COLO829 (cell line): ENCODE measurements at places on chromosomes 1 and 21.

DNA sequence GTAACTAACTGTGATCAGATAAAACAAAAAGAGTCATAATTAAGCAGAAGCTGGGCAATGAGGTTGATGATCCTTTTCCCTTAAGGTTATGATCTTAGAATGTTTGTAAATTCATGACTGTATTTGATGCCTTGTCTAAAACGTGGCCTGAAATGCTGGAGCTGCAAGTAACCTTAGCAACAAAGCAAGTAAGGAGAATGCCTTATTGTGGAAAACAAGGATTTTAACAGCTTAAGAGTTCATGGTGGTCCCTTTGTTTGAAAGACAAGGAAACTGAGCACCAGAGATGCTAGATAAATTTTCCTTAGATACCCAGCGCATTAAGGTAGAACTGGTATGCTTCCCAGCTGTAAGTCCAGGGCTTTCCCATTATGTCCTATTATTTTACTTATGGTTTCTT, 25.7 kb upstream of the XPR1 start:
- DNase-seq, result no peak

DNA sequence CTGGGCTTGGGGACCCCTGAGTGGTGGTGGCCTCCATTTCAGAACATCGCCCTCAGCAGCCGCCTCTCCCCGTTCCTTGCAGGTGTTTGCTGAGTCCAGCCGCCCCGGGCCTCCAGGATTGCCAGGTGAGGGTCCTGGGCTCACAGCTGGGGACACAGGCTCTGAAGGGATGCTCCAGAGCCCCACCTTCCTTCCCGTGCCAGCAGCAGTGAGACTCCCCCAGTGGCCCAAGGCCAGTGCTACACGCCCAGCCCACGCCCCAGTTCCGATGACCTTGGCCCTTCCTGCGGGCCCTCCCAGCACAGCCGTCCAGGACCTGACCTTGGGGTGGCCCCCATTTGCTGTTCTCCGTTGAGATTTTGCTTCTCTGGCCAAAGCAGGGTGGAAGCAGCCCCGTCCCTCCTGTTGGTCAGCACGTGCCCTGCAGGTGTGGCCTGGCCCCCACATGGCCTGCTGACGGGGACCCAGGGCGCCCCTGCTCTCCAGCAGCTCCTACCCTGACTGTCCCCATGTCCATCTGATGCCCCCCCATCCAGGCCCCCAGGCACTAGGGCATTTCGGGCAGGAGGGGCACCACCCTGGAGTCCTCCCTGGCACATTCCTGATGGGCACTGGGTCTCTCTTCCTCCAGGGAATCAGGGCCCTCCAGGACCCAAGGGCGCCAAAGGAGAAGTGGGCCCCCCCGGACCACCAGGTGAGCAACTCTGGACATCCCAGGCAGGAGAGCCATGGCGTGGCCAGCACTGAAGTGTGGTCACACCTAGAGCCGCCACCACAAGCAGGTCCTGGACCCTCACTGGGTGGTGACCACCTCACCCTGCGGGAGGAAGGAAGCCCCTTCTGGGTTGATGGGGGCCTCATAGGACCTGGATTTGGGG, 45.0 kb downstream of the SLC19A1 start:
- DNase-seq, result no peak

DNA sequence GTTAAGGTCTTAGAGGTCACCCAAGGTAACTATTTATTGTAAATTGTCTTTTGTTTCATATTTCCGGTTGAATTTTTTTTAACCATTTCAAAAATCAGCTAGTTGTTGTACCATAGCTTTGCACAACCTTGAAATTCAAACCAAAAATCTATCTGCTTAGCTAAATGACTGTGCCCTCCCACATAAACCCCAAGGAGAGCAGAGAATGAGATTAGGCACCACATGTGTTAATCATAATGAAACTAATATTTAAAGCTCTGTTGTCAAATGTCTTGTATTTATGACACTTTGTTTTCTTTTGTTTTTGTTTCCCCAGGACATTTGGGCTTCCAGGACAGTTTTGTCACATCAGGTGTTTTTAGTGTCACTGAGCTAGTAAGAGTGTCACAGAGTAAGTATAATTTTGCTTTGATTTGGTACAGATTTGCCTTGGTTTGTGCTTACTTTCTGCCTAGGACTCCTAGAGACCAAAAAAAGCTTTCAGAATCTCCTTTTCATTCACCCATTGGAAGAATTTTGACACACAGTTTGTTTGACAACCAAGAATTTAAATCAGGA, 249.9 kb downstream of the NFIA start:
- DNase-seq, result no peak

GRCh38 chr1:35885961-35886558, 3.1 kb downstream of the AGO1 start:
- no peak for DNase-seq

DNA sequence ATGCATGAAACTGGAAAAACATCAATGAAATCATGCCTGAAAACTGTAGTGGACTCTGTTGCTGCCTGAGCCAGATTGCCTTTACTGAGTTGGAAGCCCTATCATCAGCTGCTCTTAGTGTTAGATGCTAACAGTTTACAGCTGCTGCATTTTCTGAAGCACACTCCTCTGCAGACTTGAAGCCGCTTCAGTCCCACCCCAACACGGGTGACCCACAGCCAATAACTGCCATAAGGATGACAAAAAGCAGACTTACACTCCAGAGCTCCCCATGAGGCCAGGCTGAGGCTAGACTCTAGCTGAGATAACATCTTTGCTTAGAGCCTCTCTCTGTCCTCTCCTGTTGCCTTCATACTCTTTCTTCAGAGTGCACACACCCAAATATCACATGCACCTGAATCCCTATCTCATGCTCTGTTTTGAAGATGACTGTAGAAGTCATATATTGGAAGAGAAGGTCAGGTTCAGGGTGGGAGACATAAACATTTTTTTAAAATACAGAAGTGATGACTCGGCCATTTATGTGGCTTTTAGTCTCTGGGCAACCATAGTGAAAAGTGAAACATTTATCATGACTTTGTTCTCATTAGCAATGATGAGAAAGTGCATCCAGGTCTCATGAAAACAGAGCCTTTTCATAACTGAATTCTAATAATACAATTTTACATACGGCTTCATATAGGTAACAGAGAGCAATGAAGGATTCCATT, 161.0 kb downstream of the KCNK2 start:
- DNase-seq, result no peak

DNA sequence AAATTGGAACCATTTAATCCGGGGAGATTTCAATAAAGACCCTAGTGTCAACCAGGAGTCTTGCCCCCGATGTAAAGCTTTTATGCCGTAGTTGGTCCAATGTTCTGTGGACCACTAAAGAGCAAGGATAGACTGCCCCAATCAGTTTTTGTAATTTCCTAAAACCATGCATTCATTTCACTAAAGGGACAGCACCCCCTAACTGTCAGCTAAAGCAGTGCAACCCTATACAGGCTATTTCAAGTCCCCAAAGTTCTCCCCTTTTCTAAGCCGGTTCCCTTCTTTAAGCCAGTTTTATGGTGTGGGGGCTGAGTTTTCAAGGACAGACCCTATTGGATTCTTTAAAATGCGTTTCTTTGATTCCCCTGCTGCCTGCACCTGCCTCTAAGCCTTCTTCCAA, 12.7 kb upstream of the PDPN start:
- no peak for DNase-seq

- DNase-seq, result peak; percentile 47
Observed at GRCh38 chr1:51523931-51524330, 4.9 kb upstream of the EPS15 start.

DNA sequence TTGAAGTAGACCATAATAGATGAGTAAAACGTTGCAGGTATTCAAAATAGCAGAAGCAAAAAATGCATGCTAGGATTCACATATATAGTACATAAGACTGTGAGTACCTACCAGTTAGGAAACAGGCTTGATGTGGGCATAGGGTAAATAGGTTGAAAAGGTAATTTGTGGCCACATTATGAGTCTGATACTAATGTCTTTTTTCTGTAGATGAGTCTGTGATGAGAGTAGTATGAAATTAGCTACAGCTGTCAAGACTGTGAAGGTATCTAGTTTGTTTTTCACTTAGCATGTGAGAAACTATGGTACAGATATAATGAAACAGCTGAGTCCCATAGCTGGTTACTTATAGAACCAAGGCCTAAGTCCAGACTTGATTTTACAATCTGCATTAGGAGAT, 12.4 kb upstream of the SPATA1 start:
- DNase-seq, result no peak

DNA sequence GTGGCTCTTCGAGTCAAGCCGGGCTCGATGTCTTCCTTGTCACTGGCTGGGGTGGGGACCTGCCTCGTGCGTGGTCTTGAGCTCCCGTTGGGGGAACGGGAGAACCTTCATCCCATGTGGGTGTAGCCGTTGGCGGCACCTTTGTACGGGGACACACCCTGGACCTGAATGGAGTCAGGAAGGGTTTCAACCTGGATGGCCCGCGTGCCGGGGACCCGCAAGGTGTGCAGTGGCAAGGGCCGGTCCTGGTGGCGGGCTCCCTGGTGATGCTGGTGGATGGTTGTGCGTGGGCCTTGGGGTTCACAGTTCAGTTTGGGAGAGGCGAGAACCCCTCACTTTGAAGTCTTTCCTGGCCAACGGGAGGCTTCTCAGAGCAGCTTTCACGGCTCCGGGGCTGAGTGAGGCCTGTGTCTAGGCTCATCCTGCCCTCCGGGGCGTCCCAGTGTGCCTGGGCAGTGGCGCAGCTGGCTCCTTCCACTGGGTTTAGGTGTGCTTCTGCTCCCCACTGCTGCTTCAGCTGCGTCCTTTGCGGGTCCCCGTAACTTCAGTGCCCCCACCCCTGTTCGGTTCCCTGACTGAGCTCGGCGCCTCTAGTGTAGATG, 11.4 kb downstream of the SKI start:
- DNase-seq, result no peak

- DNase-seq, result no peak
Observed at GRCh38 chr1:20719871-20720620, 2.2 kb upstream of the KIF17 start.

GRCh38 chr1:156025876-156026275, 5.1 kb upstream of the SSR2 start:
- no peak for DNase-seq

DNA sequence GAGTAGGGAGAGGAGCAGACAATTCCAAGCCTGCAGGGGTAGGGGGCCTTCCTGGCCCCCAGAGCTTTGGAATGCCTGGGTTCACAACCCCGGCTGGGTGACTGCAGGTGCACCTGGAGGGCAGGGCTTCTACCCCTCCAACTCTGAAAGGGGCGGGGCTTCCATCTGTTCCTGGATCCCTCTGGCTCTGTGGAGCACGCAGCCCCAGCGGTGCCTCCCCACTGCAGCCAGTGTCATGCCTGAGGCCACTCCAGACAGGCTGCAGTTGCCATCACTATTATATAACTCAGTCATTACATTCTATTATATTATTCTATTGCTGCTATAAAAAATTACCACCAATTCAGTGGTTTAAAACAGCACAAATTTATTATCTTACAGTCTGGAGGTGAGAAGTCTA, 12.5 kb upstream of the FNBP1L start:
- no peak for DNase-seq

DNA sequence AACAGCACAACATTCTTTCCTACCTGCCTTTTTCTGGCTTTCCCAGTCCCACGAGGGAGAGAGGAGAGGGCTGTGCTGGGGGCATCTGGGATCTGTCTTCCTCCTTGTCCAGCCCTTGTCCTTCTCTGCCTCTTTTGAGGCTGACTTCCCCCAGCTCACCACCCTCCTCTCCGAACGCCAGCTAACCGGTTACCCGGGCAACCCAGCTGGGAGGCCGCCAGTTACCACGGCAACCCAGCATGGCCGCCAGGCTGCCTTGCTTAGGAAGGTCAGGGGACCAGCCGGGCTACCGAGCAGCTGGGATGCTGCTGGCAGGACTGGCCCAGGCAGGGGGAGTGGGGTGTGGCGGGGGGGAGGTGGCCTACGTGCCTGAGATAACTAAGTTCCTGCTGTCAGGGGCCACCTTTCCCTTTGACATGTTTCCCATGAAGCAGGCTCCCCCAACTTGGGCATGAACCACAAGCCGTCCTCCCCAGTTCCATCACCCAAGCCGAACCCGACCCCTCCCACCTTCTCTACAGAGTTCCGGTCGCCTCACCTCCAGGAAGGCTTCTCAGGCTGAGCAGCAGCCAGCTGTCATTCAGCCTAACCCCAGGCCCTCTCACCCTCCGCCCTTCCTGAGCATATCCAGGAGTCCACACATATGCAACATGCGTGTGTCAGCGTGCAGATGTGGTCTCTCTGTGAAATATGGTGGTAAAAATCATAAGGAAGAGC, 8.7 kb downstream of the PLEKHA6 start:
- DNase-seq, result no peak

DNA sequence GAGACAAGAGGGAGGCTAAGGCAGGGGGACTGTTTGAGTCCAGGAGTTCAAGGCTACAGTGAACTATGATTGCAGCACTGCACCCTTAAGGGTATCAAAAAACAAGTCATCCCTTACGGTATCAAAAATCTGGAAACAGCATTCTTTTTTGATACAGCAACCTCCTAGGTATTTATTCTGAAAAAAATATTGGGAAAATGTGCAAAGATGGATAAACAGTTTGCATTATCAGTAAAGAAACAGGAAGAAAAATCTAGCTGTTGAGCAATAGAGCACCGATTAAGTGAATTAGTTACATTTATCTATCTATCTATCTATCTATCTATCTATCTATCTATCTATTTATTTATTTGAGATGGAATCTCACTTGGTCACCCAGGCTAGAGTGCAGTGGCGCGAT, 56.7 kb upstream of the SCAF4 start:
- DNase-seq, result no peak

- DNase-seq, result no peak
Observed at GRCh38 chr1:46181343-46182260, 5.3 kb upstream of the P3R3URF start.

DNA sequence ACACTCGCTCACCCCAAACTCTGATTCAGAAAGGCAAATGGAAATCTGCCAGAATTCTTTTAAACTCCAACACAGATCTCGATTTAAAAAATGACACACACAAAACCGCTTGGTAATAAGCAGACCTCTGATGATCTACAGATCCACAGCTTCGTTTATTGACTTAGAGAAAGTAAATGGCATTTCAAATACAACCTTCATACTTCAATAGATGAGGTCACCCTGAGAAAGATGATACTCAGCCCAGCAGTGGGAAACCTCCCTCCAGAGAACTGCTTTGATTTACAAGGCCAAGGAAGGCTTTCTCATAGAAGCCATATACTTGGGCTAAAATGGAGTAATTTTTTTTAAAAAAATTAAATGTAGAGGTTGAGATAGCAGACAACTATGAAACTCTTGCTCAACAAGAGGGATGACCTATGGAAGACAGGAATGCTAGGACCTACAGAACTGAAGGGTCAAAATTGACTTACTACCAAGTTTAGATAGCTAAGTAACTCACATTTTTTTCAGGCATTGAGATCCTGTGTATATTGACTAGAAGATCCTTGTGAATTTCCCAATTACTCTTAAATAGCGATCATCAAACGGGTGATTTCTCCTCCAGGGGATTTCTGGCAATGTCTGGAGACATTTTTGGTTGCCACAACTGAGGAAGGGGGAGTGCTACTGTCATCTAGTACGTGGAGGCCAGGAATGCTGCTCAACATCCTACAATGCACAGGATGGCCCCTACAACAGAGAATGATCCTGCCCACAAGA, 143.9 kb downstream of the CLIC6 start:
- no peak for DNase-seq

GRCh38 chr1:83775977-83776603, 222.8 kb downstream of the TTLL7 start:
- no peak for DNase-seq

- no peak for DNase-seq
Observed at GRCh38 chr1:229436201-229436600, 2.3 kb upstream of the ACTA1 start.
